Right kidney (tissue), 9 donors: ENCODE measurements at places on chromosomes 1 and 21.

DNA sequence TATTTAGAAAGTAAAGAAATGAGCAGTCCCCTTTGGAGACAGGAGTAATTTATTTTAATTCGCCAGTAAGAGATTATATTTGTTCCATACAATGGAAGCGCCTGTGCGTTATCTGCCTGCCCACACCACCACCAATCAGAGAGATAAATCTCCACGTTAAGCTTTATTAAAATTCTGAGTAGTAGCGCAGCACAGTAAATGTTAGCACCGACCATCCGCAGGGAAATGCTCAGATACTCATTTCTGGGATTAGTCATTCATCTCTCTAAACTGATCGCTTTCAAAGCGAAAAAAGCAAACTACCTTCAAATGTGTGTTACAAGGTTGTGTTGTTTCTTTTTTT lies 1.2 kb downstream of the ETS2 start:
- no peak for DNase-seq

- no peak for DNase-seq
Observed at GRCh38 chr1:167698313-167698712, 23.5 kb upstream of the MPZL1 start.

GRCh38 chr1:15693371-15693770 lies 9.3 kb downstream of the PLEKHM2 start:
- DNase-seq, result no peak

DNA sequence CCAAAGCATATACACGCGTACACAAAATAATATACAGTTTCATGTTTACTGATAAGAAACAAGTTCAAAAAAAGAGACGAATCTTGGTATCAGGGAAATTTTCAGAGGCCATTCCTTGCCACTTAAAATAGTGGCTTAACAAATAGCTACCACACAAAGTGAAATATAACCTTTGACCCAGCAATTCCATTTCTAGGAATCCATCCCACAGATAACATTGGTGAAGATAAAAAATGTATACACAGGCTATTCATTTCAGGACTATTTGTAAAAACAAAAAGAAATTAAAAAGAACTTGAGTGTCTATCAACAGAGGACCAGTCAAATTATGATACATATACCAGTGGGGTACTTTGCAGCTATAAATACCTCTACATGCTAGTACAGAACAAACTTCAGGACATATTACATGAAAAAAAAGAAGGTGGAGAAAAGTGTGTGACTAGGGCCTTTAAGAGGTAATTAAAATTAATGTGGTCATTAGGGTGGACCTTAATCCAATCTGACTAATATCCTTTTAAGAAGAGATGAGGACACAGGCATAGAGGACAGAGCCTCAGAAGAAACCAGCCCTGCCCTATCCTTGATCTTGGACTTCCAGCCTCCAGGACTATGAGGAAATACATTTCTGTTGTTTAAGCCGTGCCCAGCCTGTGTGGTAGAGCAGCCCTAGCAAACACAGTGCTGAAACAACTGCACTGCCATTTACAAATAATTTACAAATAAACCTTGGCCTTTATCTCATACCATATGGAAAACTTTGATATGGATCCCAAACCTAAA lies 7.8 kb downstream of the UBE2G2 start:
- no peak for DNase-seq

DNA sequence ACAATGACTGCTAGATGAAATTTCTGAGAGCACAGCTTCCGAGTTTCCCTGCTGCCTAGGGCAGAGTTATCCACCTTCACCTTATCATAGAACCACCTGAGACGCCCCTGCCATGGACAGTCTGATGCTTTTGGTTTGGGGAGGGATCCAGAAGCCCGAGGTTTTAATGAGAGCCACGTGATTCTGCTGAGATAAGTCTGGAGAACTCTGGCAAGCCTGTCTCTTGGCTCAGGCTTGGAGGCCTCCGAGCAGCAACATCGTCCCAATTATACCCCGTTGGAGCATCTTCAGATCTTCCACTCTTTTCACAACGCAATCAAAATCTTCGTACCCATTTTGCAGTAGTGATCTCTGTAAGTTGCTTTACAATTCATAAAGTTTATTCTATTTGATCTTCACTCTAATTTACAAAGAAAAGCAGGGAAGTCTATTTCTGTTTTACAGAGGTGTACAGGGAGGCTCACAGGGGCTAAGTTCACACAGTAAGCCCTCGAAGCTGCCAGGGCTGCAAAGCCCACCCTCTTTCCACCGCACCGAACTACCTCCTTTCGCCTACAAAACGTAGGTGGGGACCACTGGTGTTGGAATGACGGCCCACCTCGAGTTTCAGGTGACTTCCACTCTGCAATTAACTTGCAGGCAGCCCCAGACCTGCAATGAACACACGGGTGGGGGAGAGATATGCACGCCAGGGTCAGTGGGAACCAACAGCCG lies 513 bp upstream of the HHAT start:
- no peak for DNase-seq

DNA sequence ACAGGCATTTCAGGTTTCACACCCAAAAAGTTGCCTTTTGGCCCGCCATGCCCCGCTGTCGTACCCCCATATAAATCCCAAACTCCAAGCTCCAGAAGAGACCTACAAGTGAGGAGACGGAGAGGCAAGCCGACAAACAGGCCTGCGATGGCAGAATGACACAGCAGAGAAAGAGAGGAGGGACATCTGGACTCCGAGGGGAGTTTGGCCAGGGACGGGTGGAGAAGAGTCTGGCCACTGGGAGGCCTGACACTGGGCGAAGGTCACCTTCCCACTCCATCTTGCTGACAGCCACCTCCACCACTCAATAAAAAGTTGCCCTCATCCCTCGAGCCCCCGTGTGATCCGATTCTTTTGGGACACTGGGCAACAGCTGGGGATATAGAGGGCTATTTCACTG lies 1.9 kb upstream of the CFH start:
- no peak for DNase-seq

DNA sequence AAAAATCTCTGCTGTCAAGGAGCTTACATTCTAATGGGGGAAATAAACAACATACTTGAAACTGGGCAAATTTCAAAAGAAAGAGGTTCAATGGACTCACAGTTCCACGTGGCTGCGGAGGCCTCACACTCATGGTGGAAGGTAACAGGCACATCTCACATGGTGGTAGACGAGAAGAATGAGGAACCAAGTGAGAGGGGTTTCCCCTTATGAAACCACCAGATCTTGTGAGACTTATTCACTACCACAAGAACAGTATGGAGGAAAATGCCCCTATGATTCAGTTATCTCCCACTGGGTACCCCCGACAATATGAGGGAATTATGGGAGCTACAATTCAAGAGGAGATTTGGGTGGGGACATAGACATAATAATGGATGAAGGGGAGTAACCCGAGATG lies 226.4 kb downstream of the ZP4 start:
- DNase-seq, result no peak

- DNase-seq, result no peak
Observed at GRCh38 chr21:16583556-16583955, 853.8 kb downstream of the USP25 start.

- DNase-seq, result no peak
Observed at GRCh38 chr1:201861448-201861847, 27.2 kb upstream of the SHISA4 start.
